T-helper 2 cell treated with Interferon-gamma antibody and Interleukin-4, amounts not matched to agents 100 ng/mL and 5 ng/mL, for 36 hours (primary cell): ENCODE measurements at places on chromosomes 7 and 10. TPM values are rescaled to one million over a fixed set of nuclear protein-coding genes. Genes with fewer than 3 reads are reported as not detected.

The DPCD gene
- 2.0 and 2.8 TPM in 2 replicates for total RNA-seq

The GRID2IP gene
- total RNA-seq, result 0.07 TPM in 1 of 2 replicates, not detected in the other

The CDC14C gene
- total RNA-seq, result not detected in 2 replicates

The DEPP1 gene
- 1.7 TPM in 2 replicates for total RNA-seq
